ENCODE measurements at places on chromosomes 3 and 15.

DNA sequence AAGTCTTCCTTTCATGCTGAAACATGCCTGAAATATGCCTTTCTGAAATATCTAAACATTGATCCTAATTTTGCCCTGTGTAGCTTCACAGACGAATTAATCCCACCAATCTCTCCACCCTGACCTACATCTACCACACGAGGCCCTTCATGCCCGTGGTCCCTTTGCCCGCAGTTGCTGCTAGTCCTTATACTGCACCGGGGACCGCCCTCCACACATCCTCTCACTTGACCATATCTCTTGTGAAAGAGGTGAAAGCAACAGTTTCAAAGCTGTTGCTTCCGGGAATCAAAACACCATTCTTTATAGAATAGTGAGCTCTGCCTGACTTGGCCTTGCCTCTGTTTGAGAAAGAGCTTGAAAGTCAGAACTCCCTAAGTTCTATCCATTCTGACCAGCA lies 499.5 kb downstream of the NTRK3 start:
- no peak for DNase-seq

DNA sequence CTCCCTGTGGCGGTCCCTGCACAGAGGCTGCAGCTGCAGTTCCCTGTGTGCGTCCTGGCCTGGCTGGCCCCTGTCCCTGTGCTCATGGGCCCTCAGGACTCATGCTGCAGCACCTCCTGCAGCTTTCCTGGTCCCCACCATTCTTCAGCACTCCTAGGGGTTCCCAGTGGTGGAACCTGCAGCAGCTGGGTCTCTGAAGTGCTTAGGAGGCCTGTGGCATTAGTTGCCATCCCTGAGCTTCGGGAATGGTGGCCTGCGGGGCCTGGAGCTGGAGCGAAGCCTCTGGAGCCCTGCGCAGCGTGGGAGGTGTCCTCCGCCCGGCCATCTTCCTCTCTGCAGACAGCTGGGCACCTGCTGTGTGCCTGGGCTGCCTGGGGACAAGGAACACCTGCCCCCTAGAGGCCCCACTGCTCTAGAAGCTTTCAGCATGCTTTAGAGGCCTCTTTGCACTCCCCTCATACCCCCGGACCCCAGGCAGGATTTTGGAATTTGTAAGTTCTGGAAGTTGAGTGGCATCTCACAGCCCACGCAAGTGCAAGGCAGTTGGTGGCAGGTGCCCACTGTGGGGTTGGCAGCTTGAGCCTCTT lies 13.1 kb downstream of the PLXNA1 start:
- no peak for DNase-seq

DNA sequence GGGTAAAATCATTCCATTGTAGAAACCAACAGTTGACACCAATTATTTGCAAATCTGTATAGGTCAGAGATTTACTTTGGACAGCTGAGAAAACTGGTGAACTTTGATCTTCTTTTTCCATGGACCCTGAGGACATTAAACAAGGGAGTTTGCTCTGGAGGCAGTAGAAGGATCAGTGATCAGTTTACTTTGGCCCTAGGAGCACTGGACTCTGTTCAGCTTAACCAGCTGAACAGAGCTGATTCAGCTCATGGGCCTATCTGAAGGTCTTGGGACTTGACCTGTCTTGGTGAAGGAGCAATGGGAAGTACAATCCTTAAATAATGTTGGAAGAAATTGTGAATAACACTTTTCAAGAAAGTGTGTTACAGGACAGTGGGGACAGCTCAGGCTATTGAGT lies 15.2 kb upstream of the TF start:
- no peak for DNase-seq

- DNase-seq, result no peak
Measured at GRCh38 chr3:172302203-172302602, 146.1 kb downstream of the GHSR start.

DNA sequence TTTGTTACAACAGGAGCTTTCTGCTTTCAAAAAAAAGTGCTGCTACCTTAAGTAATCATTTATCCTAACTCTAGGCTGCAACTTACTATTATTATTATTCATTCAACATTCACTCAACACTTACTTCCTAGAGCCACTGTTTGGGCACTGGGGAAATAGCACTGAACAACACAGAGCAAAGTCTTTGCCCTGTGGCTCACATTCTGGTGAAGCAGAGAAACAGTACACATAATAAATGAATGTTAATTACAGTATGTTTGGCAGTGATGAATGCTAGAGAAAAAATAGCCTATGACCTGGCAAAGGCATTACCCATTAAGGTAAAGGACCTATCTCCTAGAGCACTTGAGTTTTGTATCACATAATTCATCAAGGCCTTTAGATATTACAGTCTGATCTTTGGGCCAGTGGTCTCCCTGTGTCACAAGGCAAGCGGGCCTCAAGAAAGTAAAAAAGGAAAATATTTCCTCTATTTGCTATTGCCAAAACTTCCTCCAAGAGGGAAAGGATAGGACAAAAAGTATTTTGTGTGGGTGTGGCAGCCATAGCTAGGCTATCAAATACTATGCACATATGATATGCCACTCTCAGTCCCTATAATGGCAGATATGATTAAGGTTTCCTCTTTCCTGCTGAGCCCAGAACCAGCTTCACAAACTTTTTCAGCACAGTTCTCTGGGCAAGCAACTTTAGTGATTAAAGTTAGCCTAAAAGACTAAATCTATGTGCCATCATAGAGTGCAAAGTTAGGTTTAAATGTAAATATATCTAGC lies 142.8 kb downstream of the FHIT start:
- DNase-seq, result no peak

GRCh38 chr3:100073714-100074307 lies 40.5 kb downstream of the FILIP1L start:
- peak; percentile 61 for DNase-seq

DNA sequence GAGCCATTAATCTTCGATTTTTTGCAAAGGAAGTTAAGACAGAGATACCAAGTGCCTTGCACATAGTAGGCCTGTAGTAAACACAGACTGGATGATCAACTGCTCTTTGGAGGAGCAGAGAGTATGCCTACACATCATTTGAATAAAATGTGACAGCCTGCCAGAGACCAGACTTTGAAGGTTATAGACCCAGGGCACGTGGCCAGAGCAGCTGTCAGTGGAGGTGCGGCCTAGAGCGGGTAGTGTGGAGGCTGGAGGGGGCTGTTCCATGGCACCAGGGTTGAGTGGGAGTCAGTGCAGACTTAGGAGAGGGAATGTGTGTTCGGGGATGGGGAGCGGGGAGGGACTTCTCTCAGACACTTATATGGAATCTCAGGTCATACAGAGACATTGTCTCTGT lies 80.8 kb downstream of the SMAD3 start:
- no peak for DNase-seq

DNA sequence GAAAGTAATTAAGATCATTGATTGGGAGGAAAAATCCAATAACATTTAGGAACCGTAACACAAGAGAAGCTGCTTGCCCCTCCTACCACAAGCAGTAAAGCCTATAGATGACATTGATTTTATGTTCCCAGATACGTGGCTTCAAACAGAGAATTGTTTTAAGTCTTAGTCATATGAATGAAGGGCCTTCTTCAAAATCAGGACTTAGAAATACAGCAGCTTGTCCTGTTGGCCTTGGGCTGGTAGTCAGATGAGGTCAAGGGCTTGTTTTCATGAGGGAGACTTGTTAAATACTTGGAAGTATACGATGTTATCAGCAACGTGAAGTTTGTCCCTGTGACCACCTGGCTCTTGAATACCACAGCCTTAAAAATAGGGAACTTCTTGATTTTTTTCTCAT lies 114.4 kb downstream of the VGLL4 start:
- DNase-seq, result no peak

DNA sequence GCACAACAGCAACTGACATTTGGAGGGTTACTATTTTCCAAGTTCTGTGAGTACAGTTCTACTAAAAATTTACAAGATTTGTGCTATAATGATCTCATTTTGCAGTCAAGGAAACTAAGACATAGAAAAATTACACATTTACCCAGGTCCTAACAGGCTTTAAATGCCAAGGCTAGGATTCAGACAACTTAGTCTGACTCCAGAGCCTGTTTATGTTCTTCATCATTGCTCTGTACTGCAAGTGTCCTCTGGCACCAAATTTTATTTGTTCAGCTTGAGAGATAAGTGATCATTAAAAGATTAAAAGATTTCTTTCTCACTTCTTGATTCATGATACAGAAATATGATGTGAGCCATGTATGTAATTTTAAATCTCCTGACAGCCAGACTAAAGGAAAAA lies 290.8 kb downstream of the UBE2E2 start:
- no peak for DNase-seq

GRCh38 chr3:40980467-40980866 lies 218.8 kb upstream of the CTNNB1 start:
- DNase-seq, result no peak

- DNase-seq, result no peak
Measured at GRCh38 chr3:59726279-59726678, 676.5 kb upstream of the CFAP20DC start.

DNA sequence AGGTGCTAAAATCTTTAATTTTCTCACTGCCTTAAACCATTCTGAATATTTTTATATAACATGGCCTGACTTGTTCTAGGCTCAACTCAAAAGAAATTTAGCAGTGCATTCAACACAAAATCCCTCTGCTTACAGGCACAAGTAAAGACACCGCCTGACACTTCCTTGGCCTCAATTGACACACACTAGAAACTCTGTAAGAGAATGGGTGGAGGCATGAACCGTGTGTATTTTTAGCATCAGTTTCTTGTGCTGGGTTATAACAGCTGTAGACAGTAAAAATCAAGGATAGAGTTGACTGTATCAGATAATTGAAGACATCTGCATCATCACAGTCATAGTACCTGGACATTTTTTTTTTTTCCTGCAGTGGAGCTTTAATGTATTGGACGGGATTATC lies 54.3 kb downstream of the SLC9A9 start:
- DNase-seq, result no peak

DNA sequence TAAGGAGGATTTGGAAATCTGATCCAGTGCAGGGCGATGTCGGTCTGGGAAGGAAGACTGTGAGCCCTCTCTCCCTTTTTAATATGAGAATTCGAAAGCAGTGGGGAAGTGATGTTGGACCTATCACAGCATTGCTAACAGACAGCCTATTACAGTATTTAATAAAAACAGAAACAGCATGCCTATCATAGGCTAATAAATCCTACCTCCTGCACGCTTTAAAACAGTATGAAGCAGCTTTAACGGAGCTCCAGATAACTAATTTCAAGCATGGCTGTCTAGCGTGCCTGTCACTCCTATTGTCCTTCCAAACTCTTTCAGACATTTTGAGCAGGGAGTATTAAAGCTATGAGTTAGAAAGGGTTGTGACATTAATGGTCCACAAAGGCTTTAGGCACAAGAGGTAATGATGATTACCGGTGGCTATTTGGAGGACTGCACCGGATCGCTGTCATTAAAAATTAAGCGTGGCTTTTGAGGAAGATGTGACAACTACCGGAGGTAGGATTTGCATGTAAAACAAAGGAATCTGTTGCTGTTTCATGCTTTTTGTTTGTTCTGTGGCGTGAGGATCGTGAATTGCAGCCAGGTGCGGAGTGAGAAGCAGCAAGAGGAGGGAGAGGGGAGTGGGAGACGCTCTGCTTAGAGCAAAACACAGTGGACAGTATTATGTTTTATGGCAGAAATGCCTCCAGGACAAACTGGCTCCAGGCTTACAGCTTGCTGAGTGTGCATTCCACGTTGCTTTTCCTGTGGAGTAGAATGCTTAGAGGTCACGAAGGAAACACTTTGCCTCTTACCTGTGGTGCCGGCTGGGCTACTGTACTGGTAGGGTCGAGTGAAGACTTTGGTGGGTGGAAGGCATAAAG lies at the start of gene KCNMB2:
Gene KCNMB2, plus strand, starts transcription at position 226 of the 869 bp plus-strand sequence.
- DNase-seq, result no peak

All from endothelial cell (in vitro differentiated cells).